ENCODE measurements at places on chromosomes 7 and 10. TPM values are rescaled to one million over a fixed set of nuclear protein-coding genes. Genes with fewer than 3 reads are reported as not detected.

Gene CFAP46
- not detected for total RNA-seq

Gene ELMO1
- total RNA-seq, result 66.2 TPM

DNA sequence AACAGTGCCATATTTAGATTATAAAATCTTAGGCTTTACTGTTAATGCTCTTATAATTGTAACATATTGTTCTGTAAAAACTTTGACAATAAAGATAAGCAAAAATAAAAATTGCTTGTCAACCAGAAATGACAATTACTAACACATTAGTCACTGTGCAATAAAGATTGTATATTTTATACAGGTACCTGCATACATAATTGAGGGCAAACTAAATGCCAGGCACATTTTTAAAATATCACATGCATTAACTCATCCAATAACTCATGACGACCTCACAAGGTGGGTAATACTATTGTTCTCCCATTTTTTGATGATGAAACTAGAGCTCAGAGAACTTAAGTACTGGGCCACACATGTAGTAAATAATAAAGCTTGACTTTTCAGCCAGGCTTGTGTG lies 1020.2 kb upstream of the C7orf33 start:
- DNase-seq, result no peak

DNA sequence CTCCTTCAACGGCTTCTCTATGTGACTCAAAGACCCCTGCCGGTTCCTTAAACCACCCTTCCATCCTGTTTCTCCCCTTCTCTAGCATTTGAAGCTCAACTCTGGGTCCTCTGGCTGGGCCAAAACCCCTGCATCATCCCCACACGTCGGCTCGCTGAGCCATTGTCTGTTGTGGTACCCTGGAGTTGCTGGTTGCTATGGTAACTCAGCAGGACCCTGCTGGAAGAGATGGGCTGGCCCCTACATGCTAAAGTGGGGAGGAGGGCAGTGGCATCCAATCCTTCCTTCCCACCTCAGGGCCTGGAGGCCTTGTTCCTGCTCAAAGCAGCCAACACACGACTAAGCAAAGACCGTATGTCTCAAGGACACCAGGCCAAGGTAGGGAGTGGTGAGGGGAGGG lies 452.5 kb downstream of the PLXNA4 start:
- no peak for DNase-seq

Gene FAM180A
- not detected for total RNA-seq

DNA sequence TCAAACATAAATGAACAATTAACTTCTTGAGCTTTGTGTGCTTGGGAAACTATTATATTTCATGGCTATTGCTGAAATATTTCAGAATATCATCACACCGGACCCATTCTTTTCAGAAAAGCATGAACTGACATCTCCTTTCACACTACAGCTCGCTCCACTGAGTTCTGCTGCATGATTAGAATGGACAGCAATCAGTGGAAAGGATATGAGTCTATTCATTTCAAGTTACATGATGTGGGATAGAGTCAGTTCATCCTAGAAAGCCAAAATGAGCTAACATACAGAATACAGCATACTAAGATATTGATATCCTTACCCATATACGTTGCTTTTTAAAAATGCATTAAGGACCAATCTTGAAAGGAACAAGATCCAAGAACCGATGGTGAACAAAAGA lies 1.1 kb upstream of the FAM53B start:
- DNase-seq, result no peak

- no peak for DNase-seq
These were observed 5.1 kb upstream of the BAZ1B start for GRCh38 chr7:73526896-73527821.

DNA sequence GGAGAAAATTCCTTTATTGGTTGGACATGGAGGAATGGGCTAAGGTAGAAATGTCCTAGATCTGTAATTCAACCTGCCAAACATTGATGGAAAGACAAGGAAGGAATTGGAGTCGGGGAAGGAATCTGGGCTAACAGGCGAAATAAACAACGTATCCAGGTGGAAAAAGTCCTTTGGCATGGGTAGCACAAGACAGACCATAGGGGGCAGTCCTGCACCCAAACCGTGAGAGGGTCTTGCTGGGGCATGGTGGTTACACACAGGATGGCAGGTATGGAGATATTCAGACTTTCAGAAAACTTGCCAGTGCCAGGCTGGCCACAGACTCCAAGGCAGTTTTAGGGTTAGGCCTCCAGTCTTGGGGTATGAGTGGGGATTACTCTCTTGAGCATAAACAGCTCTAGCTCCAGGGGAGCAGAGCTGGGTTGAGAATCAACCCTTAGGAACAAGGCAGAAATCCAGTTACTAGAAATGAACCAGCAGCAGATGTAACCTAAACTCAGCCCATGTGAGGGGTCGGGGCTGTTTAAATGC lies 188.6 kb upstream of the GDF10 start:
- no peak for DNase-seq

Gene LEP
- not detected for total RNA-seq

DNA sequence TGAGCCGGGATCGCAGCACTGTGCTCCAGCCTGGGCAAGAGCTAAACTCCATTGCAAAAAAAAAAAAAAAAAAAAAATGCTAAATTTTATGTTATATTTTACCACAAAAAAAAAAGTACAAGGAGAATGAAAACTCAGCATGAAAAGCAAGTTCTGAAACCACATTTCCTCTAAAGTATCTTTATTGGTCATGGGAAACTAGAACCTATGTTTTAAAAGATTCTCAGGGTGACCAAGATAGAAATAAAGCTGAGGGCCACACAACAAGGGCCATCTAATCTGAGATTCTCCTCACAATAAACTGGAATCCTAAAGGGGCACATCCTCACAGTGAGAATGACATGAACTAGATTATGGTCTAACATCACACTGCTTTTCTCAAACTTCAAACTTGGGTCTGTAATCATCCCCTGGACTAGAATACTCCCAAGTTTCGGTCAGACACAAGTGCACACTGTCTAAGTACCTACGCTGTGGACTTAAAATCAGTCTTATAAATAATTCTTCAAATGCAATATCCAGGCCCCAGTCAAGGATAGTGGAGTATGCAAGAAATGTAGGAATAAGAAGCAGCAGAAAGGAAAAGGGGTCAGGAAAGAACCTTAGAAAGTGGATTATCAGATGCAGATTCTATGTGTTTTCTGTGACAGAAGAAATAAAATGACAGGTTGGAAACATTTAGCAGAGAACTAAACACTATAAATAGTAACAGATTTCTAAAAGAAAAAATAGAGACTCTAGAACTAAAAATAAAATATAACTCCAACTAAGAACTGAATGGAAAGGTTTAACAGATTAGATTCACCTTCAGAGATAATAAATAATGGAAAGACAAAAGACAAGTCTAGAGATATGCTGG lies 49.9 kb downstream of the COA1 start:
- DNase-seq, result no peak

GRCh38 chr7:158308001-158308400 lies 279.6 kb downstream of the PTPRN2 start:
- no peak for DNase-seq

Gene TET1
- total RNA-seq, result 0.63 TPM

DNA sequence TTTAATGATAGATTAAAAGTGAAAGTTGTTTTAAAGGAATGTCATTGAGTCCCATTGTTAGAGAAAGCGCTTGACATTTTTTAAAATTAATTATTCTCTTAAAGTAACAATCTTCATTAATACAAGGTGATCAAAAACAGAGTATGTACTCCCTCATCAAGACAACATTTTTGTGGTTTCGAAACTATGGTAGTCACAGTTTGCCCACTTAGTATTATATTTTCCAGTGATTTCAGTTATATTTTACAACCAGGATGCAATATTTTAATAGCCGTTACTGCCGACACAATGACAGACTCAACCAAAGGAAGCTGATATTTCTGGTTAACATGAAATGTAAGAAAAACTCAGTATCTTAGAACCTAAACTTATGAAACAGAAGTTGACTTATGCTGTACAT lies 31.3 kb downstream of the MKX start:
- DNase-seq, result no peak

- DNase-seq, result no peak
These were observed 213.6 kb downstream of the CELF2 start for GRCh38 chr10:11231285-11231684.

Gene SERPINE1
- total RNA-seq, result 0.31 TPM

Gene PAPSS2
- total RNA-seq, result 0.46 TPM

Gene PRKG1
- total RNA-seq, result not detected

- DNase-seq, result no peak
These were observed 30.3 kb upstream of the TPK1 start for GRCh38 chr7:144866189-144866588.

GRCh38 chr10:3805201-3805790 lies 20.3 kb upstream of the KLF6 start:
- DNase-seq, result peak; percentile 25

DNA sequence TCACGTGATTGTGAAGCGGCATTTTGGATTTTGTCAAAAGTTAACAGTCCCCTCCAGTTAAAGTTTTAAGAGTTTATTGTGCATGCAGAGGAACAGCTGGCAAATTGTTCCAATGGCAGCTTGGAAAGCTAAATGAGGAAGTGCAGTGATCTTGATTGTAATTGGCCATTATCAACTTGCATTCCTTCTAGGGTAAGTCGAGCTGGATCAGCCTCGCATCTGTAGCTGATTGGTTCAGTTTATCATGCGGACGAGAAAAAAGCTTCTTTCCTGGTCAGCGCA lies 566 bp downstream of the ZNF789 start:
- no peak for DNase-seq

- DNase-seq, result no peak
These were observed 249.8 kb downstream of the PTEN start for GRCh38 chr10:88113232-88113631.

DNA sequence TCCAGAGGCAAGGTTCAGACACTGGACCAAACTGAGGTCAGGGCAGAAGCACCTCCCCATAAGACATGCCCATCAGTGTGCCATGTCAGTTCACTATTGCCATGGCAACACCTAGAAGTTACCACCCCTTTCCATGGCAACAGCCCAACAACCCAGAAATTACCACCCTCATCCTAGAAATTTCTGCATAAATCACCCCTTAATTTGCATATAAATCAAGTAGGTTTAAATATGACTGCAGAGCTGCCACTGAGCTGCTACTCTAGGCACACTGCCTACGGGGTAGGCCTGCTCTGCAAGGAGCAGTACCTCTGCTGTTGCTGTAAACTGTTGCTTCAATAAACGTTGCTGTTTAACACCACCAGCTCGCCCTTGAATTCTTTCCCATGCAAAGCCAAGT lies 12.7 kb downstream of the STEAP2 start:
- DNase-seq, result no peak

Gene SLC13A1
- total RNA-seq, result not detected

- DNase-seq, result peak; percentile 34
These were observed 24.1 kb downstream of the PRF1 start for GRCh38 chr10:70578371-70578947.

Gene RBP3
- not detected for total RNA-seq

GRCh38 chr10:107390563-107390962 lies 226.1 kb upstream of the SORCS1 start:
- DNase-seq, result no peak

Gene IDI2
- not detected for total RNA-seq

Gene GNGT1
- not detected for total RNA-seq

DNA sequence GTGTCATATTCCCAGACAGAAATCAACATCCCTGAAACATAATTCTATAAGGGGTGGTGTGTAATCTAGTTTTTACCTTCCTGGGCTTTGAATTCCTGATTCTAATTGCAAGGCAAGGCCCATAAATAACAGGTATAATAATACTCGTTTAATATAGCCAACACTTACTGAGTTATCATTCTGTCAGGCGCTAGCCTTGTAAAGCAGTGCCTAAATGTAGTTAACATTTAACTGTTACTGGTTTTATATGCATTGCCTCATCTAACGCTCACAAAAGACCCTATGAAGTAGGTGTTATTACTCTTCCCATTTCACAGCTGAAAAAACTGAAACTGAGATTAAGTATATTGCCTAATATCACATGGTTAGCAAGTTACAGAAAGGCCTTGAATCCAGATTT lies 772.5 kb downstream of the SUGCT start:
- no peak for DNase-seq
